ENCODE measurements at places on chromosomes 4 and X.
A peak's percentile ranks its signal among the peaks of the same experiment; 100 is the strongest.

DNA sequence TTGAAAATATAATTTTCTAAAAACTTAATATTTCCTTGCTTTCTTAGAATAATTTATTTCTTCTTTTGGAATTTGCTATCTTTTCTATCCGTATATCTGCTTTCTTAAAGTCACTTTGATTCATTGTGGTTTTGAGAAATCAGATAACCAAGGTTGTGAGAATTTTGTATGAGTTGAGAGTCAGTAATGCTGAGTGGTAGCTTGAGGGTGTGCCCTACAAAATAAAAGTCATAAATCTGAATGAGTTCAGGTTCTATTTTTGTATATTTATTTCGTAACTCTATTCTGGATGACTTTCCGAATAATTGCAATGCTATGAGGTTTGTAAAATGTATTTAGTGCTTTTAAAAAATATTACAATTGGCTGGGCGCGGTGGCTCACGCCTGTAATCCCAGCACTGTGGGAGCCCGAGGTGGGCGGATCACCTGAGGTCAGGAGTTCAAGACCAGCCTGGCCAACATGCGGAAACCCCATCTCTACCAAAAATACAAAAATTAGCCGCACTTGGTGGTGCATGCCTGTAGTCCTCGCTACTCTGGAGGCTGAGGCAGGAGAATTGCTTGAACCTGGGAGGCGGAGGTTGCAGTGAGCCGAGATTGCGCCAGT lies 8.9 kb downstream of the COPS4 start:
- no peak for DNase-seq

GRCh38 chr4:37243722-37244582 lies 591 bp upstream of the NWD2 start:
- DNase-seq = no peak

DNA sequence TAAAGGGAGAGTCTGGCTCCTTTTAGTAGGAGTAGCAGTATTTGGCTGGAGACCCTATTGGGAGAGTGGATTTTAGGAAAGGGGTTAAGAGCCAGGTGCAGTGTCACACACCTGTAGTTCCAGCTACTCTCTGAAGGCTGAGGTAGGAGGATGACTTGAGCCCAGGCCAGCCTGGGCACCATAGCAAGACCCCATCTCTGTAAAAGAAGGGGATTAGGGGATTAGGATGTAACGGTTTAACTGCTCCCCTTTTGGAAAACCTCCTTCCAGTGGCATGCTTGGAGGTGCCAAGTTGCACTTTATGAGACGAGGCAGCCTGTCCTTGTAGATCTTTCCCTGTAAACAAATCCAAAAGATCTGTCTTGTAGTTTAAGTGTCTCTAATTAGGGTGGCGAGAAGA lies 140.0 kb downstream of the KLHL8 start:
- no peak for DNase-seq

GRCh38 chrX:145729635-145730034 lies 88.0 kb upstream of the SLITRK2 start:
- no peak for DNase-seq

GRCh38 chr4:28176942-28177341 lies 1316.3 kb downstream of the STIM2 start:
- no peak for DNase-seq

DNA sequence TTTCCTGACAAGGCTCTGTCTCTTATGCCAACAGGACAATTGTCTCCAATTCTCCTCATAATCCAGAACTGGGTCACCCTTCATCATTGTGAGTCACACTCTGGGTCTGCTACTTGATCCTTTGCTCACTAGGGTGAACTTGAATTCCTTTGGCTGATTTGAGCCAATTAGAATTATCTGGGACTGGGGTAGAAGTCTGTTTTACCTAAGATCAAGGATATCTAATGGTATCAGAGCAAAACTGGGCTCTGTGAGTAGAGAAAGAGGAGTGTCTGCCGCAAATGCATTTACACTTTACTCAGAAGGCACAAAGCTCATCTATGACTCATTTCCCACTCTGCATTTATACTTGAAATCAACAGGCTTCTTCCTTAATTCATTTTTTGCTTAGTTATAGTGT lies 72.6 kb downstream of the PITX2 start:
- no peak for DNase-seq

GRCh38 chrX:33831211-33831610 lies 300.9 kb downstream of the FAM47A start:
- DNase-seq = no peak

- no peak for DNase-seq
These were observed 20.1 kb downstream of the GPR143 start for GRCh38 chrX:9745417-9746115.

- no peak for DNase-seq
These were observed 12.7 kb downstream of the ACOX3 start for GRCh38 chr4:8427761-8428287.

DNA sequence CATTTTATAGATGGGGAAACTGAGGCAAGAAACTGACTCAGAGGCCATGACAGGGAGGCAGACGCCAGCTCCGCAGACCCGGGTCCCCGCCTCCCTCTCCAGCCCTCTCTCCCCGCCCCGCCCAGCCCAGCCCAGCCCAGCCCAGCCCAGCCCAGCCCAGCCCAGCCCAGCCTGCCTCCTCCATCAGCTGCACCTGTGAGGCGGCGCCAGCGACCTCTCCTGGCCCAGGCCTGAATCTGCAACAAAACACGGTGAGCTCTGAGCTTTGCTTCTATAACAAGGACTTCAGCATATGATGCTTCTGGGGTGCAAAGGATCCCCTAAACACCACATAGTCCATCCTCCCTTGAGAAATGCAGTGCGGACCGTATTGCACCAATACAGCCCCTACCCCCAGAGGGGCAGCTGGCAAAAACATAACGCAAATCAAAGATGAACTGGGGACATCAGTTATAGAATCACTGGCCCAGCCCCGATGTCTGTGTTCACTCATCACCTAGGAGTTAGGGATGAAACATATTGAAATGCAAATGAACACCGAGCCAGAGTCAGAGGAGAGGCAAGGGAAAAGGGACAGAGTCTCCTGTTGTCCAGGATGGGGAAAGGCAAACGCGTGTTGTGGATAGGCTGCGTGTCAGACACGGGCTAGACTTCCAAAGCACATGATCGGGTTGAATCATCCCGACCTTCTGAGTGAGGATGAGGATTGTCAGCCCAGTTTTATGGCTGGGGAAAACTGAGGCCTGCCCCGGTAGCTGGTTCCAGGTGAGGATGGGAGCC lies 216.1 kb upstream of the PSAPL1 start:
- no peak for DNase-seq

DNA sequence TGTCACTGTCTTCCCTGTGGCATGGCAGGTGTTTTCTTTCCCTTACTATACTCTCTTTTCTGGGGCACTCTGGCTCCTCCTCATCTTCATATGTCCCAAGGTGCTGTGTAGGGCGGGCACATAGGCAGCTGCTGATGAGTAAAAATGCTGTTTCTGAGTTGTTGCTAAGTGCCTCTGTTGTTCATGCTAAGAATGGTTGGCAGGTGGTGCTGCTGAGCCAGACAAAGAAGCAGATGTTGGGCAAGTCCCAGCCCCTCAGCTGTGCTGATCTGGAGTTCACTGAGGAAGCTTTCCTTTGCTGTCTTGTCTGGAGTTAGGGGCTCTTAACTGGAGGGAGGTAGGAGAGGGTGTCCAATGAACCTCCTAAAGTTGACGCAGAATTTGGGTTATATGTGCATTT lies 40.6 kb downstream of the HADH start:
- peak; percentile 29 for DNase-seq

GRCh38 chr4:37431417-37431743 lies 186.8 kb downstream of the NWD2 start:
- peak; percentile 4 for DNase-seq

- DNase-seq = no peak
These were observed 23.9 kb downstream of the HMX1 start for GRCh38 chr4:8847764-8848163.

GRCh38 chrX:50495616-50496015 lies 25.0 kb upstream of the DGKK start:
- no peak for DNase-seq

DNA sequence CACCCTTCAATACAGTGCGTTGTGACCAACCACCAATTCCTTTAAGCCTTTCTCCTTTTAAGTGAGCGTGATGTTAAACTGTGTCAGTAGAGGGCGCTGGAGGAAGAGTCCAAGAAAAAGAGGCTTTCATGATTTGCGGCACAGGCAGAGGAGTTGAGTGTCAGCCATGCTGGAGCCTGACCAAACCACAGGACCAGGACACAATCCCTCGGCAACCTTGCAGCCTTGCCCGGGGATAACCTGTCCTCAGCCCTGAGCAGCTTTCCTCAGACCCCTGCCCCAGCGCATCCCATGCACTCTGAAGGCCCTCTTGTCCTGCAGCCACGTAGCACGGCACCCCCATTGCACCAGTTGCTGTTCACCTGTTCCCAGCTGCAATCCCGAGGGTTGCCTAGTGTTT lies 53.5 kb upstream of the SMIM31 start:
- DNase-seq = no peak

DNA sequence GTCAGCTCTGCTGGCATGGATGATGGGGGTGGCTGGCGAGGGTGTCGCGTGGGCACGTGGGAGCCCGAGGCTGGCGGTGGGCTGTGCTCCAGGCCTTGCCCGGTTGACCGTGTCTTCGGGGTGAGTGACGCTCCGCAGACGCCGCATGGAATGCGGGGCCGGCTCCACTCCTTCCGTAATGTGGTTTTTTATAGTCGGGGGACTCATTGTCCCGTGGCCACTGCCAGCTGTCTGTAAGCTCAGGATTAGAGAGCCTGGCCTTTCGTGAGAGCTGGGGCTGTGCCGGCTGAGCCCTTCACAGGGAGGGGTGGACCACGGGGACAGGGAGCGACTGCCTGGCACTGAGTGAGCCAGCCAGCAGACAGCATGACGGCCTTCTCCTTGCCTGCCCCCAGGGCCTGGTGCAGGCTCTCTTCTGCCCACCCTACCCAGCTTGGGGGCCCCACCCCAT lies 20.4 kb downstream of the DOK7 start:
- no peak for DNase-seq

DNA sequence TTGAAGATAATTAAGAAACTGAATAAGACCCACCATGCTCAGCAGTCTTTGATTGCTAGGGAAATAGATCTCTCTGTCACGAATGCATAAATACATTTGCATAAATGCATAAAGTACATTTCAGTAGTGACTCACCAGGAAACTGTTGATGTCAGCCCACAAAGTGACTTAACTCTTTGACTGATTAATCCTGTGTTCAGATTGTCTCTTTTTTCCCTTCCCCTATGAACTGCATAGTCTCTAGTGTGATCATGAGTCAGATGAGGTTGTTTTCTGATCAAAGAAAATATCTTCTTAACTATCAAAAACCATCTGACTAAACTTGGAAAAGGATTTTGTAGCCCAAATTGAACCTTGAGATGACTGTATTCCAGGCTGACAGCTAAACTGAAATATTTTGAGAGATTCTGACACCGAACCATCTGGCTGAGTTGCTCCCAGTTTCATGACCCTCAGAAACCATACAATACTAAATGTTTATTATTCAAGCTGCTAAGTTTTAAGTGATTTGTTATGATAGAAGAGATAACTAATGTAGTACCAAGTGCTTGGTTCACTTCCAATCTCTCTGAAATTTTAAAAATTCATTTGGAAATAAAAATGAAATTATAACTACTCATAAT lies 1381.5 kb upstream of the AGA start:
- no peak for DNase-seq

All from GM18507 (cell line).